ENCODE measurements at places on chromosomes 4 and X.

GRCh38 chr4:112861691-112862674 is 187.5 kb upstream of the ANK2 start:
- H3K36me3 ChIP-seq: no peaks in the 10 kb centered on the region
- no peak for DNase-seq
- H3K27me3 ChIP-seq: no peaks in the 10 kb centered on the region
- H3K27ac ChIP-seq: no peak overlapping the region
- no peaks in the 10 kb centered on the region for H3K4me1 ChIP-seq
- no peak overlapping the region for H3K4me3 ChIP-seq

GRCh38 chr4:36165631-36166005 is 78.7 kb downstream of the ARAP2 start:
- H3K4me1 ChIP-seq: no peaks in the 10 kb centered on the region
- no peak for DNase-seq
- no peaks in the 10 kb centered on the region for H3K36me3 ChIP-seq
- H3K27ac ChIP-seq: no peak overlapping the region
- no peak overlapping the region for H3K4me3 ChIP-seq
- no peaks in the 10 kb centered on the region for H3K27me3 ChIP-seq

DNA sequence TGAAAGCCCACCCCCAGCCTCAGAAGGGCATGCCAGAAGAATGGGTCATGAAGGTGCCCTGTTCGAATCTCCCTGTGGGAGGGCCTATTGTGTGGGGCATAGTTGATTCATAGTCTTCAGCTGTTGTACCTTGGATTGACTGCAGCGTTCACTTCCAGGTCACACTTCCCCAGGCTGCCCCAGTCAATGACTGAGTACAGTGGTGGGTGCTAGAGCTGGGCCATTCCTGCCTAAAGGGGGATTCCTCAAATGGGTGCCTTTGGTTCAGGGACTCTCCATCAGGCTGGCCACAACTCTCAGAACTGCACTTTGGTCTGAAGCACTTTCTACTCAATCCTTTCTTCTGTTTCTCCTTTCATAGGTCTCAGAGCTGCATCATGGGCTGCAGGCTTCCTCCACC is 35.0 kb upstream of the RASGEF1B start:
- H3K27me3 ChIP-seq: no peaks in the 10 kb centered on the region
- H3K4me1 ChIP-seq: no peaks in the 10 kb centered on the region
- no peak for DNase-seq
- no peak overlapping the region for H3K4me3 ChIP-seq
- H3K27ac ChIP-seq: no peak overlapping the region

- H3K27me3 ChIP-seq: no peaks in the 10 kb centered on the region
- H3K4me1 ChIP-seq: no peaks in the 10 kb centered on the region
- no peak for DNase-seq
These were observed 4.2 kb upstream of the NYX start for GRCh38 chrX:41442824-41443550.

DNA sequence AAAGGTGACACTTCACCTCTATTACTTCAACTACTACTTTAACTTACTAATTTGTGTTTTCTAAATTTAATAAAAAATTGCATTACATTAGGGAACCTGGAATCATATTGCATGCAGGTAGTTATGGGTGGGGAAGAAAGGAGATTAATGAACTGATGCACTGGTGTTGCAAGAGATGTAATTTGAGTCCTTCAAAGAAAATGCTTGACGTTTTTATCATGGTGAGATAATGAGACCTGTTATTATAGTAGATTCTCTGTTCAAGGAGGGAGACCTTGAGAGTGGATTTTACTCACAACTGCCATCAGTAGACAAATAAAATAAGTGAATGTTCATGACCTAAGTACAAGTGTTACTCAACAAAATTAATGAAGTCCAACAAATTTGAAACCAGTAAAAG is 26.4 kb upstream of the MED14 start:
- H3K4me1 ChIP-seq: no peaks in the 10 kb centered on the region
- no peak for DNase-seq
- no peaks in the 10 kb centered on the region for H3K36me3 ChIP-seq
- no peaks in the 10 kb centered on the region for H3K27me3 ChIP-seq
- no peak overlapping the region for H3K27ac ChIP-seq

Data from aorta (tissue), 5 donors.